ENCODE measurements at places on chromosomes 7 and 10. TPM values are rescaled to one million over a fixed set of nuclear protein-coding genes. Genes with fewer than 3 reads are reported as not detected.

CUBN gene
- 3.3 TPM for total RNA-seq

WNT2 gene
- 1.3 TPM for total RNA-seq

GDI2 gene
- 540 TPM for total RNA-seq

GSDME gene
- total RNA-seq = 75.3 TPM

DRGX gene
- not detected for total RNA-seq
